ENCODE measurements at places on chromosomes 2 and 18.

DNA sequence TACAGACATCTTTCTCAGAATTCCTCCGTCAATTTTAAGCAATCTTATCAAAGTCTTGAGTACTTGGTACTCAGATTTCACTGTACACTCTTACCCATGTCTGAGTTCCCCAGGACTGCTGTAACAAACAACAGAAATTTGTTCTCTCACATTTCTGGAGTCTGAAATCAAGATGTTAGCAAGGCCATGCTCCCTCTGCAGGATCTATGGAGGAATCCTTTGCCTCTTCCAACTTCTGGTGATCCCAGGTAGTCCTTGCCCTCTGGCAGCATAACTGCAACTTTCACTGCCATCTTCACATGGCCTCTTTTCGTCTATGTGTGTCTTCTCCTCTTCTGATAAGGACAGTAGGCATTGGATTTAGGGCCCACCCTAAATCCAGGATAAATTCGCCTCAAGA lies 17.1 kb upstream of the CACNB4 start:
- DNase-seq: no peak

DNA sequence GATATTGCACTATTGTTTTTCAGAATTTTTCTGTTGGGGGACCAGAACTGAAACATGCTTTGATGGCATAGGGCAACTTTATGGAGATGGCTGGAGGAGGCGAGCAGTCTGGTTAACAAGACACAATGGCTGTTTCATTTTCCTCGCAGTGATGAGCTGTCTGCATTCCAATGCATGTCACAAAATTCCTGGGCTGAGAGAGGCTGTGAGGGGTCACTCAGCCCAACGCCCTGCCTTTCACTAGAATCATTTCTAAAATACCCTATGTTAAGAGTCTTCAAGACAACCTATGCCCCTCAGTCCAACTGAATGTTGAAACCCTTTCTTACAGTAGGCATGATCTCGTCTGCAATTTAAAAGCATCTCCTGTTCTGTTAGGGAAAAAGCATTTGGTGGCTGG lies 1090.0 kb downstream of the BCL11A start:
- no peak for DNase-seq

DNA sequence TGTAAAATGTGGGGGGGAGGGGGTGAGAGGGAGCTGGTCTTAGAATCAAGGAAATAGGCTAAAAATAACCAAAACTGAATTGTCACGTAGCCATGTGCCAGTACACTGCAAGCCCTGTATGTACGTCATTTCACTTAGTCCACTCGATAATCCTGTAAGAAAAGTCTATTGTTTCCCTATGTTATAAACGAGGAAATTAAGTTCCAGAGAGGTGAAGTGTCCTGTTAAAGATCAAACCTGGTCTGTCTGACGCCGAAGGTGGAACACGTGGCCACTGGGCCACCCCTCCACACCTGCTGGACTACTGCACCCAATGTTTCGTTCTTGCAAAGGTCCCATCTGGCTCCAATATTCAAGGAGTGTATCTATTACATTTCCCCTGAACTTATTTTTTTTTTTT lies 29.6 kb downstream of the TFCP2L1 start:
- no peak for DNase-seq

DNA sequence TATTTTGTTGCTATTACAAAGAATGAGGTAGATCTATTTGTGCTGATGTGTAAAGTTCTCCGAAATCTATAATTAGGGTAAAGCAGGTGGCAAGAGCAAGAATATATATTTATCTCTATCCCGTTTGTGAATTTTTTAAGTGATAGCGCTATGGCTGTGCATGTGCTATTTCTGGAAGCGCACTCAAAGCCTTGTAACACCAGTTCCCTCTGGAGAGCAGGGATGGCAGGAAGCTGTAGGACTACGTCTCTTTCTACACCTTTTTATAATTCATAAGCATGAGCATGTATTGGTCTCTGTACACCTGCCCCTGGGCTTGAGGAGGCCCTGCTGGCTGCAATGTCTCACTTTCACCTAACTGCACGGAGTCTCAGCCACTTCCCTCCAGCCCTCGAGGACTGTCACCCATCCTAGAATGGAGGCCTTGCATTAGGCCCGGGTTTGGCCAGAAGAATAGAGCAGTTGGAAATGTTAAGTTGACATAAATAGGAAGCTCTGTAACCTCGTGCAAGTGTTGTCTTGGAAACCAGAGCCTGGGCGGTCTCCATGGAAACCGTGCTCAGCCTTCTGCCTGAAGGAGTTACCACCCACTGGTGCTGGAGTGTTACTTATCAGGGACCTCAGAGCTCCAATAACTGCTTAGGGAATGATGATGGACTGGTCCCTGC lies 20.9 kb downstream of the ITM2C start:
- no peak for DNase-seq

- no peak for DNase-seq
These were observed 37.6 kb downstream of the ABCB11 start for GRCh38 chr2:168993538-168993937.

- no peak for DNase-seq
These were observed 264.2 kb downstream of the RPRM start for GRCh38 chr2:153214337-153214736.

- no peak for DNase-seq
These were observed 339.0 kb downstream of the EIPR1 start for GRCh38 chr2:3038636-3039035.

DNA sequence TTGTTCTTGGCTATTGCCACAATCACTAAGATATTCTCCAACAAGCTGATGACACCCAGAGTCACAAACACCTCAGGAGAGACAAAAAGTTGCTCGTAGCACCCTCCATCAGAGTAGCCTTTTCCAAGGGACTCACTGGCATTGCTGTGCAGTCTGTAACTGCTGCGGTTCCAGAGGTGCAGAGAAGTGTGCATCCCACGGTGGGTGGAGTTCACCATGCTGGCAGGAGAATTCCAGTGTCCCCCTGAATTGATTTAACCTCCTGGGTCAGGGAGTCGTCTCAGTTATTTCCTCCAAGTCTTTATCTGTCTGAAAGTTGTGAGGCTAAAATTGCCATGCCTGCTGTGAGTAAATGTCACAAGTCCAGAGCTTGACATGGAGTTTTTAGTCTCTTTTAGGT lies 443 bp downstream of the MC4R start:
- DNase-seq: no peak

GRCh38 chr18:59986139-59986538 lies 86.3 kb downstream of the PMAIP1 start:
- no peak for DNase-seq

- no peak for DNase-seq
These were observed 874 bp downstream of the NDUFAF7 start for GRCh38 chr2:37232131-37232933.
